Stimulated activated naive CD8-positive, alpha-beta T cell treated with anti-CD3 and anti-CD28 coated beads, Interleukin-15, Interleukin-2, amounts not matched to agents 100 U/mL and 50 U/mL, for 24 hours (primary cell): ENCODE measurements at places on chromosomes 1 and 21.

- DNase-seq, result no peak
These were observed 804.6 kb upstream of the CXADR start for GRCh38 chr21:16708101-16708835.

DNA sequence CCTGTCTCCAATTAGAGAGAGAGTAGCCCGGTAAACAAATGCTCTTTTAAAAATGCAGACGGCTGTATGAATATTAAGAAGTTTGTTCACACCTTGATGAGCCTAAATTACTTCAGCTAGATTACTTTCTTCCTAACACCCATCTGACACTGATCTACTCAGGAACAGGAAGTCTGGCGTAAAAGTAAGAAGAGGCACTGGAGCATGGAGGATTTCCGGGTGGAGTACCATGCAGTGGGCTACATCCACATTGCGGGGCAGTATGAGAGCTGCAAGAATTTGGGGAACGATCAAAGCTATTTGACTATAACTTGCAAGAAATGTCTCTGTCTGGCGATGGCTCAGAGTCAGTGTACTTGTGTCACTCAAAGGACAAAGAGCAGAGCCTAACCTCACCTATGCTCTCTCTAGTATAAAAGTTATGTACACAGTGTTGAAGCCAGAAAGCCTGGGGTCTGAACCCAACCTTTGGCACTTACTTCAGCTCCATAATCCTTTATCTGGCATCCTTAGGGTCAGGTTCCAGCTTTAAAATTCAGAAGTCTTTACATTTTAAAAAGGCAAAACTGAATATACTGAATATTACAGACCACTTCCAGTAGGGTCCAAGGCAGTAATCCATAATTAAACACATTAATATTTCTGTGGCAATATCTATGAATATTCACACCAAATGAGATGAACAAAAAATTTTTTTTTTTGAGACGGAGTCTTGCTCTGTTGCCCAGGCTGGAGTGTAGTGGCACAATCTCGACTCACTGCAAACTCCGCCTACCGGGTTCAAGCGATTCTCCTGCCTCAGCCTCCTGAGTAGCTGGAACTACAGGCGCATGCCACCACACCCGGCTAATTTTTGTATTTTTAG lies 7.9 kb upstream of the GNPAT start:
- no peak for DNase-seq

DNA sequence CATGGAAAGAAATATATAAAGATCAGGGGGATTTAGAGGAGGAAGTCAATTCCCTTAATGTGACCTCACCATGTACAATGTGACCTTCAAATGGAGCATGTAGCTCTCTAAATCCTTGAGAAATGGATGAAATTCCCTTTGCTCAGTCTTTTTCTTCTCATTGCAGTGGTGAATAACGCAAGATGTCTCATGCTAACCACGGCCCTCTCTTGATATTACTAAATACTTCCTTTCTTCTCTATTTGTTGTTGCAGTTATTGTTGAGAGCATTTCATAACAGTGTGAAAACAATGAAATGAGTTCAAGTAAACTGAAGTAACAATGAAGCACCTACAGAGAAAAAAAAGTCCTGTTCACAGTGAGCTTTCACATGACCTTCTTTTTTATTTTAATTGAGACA lies 55.6 kb downstream of the ZNF281 start:
- DNase-seq, result no peak

DNA sequence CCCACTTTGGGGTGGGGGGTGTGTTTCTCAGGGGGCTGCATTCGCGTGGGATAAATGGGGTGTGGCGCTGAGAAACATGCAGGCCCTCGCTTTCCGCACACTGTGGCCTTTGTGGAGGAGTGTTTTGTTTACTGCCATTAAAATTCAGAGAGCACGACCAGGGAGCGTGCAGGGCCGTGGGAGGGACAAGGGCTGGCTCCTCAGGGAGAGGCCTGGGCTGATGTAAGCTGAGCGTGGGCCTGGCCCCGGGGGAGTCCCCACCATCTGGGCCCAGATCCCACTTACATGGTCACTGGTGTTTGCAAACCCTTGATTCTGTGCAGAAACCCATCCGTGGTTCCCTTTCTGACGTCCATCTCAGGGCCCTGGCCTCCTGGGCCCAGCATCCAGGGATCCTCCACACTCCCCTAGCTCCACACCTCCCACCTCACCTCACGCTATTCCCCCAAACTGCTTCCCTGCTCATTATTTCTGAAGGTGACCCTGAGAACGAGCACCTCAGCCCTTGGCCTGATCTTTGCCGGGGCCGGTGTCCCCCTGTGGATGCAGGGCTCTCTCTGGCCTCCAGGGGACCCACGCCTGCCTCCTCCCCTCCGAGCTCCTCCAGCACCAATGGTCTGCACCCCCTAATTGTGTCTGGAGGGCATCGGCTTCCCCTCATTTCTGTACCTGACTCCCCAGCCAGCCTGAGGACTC lies 92.5 kb upstream of the SIM2 start:
- no peak for DNase-seq

- no peak for DNase-seq
These were observed 1.9 kb downstream of the PLCH2 start for GRCh38 chr1:2477791-2478499.

- DNase-seq, result no peak
These were observed 57.1 kb upstream of the SPOCD1 start for GRCh38 chr1:31872658-31873636.

DNA sequence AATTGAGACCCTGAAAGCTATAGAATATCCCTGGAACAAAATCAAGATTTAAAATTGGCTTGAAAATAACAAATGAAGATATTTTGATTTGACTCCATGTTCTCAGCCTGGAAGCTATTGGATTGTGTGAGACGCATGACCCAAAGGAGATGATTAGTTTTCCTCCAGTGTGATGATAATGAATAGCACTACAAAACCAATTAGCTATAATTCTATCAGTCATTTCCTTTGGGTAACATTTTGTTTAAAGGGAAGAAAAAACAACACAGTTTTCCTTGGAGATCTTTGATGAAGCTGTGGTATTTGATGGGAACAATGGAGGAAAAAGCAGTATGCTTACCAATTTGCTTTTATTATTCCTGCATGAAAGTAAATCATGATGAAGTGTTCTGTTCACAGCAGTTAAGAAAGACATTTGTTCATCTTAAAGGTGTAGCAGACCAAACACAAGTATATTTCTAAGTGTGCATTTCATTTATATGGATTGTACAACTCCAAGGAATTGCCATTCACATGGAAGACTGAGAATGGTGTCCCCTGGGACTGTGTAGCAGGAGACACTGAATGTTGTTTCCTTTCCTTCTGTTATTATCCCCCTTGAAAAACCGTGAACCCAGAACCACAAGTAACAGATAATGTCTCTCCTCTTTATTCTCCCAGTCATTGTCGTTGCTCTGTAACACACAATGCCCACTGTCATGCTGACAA lies 111.4 kb downstream of the CACHD1 start:
- no peak for DNase-seq

GRCh38 chr1:15958793-15959192 lies 17.1 kb downstream of the ZBTB17 start:
- DNase-seq, result peak; percentile 23

GRCh38 chr1:236795757-236796667 lies 920 bp downstream of the MTR start:
- DNase-seq, result peak; percentile 84

DNA sequence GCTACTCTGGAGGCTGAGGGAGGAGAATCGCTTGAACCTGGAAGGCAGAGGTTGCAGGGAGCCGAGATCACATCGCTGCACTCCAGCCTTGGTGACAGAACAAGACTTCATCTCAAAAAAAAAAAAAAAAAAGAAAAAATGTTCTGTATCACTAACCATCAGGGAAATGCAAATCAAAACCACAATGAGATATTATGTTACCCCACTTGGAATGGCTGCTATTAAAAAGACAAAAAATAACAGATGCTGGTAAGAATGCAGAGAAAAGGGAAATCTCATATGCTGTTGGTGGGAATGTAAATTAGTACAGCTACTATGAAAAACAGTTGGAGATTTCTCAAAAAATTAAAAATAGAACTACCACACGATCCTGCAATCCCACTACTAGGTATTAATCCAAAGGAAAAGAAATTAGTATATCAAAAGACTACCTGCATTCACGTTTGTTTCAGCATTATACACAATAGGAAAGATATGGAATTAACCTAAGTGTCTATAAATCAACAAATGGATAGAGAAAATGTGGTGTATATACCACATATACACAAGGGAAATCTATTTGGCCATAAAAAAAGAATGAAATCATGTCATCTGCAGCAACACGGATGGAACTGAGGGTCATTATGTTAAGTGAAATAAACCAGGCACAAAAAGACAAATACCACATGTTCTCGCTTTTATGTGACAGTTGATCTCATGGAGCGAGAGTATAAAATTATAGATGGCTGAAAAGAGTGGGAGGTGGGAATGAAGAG lies 62.6 kb downstream of the ABL2 start:
- DNase-seq, result no peak

- DNase-seq, result no peak
These were observed 35.3 kb downstream of the VWA5B1 start for GRCh38 chr1:20325844-20326420.

GRCh38 chr1:171899838-171900237 lies 58.5 kb downstream of the DNM3 start:
- DNase-seq, result no peak

DNA sequence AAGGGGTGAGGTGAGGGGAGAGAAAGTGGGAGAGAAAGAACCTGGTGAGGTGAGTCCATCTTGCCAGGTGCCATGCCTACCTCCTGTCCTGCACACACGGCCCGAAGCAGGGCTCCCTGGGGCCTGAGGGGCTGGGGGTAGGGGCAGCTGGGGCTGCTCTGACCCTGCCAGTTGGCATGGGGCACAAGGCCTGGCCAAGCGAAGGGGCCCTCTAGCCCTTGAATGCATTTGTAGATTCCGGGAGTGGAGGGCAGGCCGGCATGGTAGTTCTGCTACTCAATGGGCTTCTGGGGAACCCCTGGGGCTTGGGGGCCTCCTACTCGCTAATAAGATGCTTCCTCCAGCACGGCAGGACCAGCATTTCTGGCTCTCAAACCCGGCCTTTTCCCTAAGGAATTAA lies 3.6 kb upstream of the PRDM16 start:
- DNase-seq, result no peak

DNA sequence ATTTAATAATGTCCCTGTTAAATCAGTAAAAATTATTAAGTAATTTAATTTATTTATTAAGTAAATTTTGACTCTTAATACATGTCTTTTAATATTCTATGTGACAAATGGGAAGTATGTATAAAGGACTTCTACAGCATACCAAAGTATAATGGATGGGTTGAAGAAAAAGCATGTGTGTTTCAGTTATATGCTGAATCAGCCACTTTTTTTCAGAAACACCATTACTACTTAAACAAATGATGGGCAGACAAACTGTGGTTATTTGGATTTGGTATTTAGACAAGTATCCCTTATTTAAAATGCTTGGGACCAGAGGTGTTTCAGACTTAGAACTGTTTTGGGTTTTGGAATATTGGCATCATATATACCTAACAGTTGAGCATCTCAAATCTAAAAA lies 176.3 kb upstream of the DMRTA2 start:
- no peak for DNase-seq

GRCh38 chr1:230824551-230824918 lies 43.8 kb downstream of the C1orf198 start:
- no peak for DNase-seq

GRCh38 chr1:42239041-42239440 lies 74.5 kb upstream of the GUCA2A start:
- no peak for DNase-seq

DNA sequence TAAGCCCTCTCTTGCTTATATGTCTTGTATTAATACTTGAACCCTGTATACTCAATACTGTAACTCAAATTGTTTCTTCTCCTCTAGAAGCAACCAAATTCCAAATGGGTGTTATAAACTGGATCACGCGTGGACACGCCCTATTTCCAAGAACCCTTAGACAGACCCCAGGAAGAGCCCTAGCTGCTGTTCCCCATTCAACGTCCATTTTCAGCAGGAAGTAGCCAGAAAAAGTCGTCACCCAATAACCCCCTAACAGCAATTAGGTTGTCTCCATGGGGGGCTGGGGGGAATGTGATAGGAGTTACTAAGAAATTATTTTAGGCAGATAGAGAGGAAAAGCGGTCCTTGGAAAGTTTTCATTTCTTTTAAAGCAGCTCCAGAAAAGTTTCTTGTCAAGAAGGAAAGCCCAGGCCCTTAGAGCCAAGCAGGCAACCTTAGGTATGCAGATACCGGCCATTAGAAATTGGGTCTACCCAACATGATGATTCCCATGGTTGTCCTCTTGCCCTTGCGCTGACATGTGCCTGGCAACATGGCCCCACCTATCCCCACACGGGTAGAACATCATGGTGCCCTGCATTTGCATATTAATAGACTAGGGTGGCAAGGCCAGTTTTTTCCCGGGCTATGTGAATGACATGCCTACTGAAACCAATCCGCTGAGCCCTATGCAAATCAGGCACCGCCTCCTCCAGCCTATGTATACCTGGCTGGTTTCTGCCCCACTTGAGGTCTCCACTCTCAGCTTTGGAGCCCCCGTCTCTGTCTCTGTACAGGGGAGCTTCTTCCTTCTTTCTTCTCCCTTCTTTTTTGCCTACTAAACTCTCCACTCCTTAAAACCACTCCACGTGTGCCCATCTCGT lies 4.0 kb upstream of the CD46 start:
- no peak for DNase-seq

GRCh38 chr21:15826908-15827601 lies 97.3 kb downstream of the USP25 start:
- DNase-seq, result no peak

DNA sequence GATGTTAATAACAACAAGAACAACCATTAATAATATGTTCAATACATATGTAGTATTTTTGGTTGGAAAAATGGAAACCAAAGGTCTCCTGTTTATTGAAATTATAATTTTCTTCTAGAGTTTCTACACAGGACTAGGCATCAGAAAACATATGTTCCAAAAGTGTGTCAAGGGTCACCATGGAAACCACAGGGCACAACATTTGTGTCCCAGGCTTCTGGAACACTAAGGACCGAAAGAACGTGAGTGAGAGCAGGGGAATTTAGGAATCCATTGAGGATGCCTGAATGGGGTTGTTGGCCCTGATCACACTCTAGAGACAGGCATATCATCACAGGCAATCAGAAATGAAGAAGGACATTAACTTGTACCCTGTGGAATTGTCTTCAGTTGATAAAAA lies 7.5 kb upstream of the CDC14A start:
- no peak for DNase-seq

- no peak for DNase-seq
These were observed 74.9 kb downstream of the DNAH14 start for GRCh38 chr1:225004396-225004795.

DNA sequence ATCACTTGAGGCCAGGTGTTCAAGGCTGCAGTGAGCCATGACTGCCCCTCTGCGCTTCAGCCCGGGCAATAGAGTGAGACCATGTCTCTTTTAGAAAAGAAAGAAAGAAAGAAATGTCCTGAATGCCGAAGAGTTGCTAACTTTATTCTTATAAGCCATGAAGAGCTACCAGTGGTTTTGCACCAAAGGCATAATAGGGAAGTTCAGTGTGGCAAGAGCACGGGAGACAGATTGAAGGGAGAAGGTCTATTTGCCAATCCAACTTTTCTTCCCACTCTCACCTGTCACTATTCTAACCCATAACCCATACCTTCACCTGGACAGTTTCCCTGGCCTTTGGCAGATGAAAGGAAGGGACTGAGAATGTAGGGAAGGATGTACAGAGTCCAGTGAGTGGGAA lies 4.4 kb upstream of the PEA15 start:
- DNase-seq, result no peak

- peak; percentile 48 for DNase-seq
These were observed 46.0 kb downstream of the GRHL3 start for GRCh38 chr1:24364975-24365678.

- DNase-seq, result no peak
These were observed 9.0 kb upstream of the CGN start for GRCh38 chr1:151502035-151502700.

- no peak for DNase-seq
These were observed 57.1 kb downstream of the WNT9A start for GRCh38 chr1:227890451-227891222.

- no peak for DNase-seq
These were observed 186.8 kb downstream of the SEC16B start for GRCh38 chr1:177783051-177783450.
